KG1 (cell line): ENCODE measurements at places on chromosomes 4 and X.

GRCh38 chr4:69120870-69121269 is 24.6 kb downstream of the UGT2B7 start:
- DNase-seq = no peak

DNA sequence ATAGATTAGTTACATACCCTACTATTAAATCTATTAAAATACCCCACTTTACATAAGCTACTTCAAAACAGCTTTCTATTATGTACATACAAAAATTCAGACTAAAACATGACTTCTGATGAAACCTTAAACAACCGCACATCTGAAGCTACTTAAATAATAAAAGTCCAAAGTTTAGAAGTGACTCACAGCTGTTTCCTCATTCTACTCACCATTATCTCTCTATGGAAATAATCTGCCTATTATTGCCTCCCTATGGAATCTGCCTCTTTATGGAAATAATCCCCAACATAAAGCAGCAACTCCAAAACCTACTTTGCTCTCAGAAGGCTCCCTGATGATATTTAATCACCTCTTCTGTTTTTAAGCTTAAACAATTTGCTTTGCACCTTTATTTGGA is 15.7 kb upstream of the BANK1 start:
- no peak for DNase-seq

DNA sequence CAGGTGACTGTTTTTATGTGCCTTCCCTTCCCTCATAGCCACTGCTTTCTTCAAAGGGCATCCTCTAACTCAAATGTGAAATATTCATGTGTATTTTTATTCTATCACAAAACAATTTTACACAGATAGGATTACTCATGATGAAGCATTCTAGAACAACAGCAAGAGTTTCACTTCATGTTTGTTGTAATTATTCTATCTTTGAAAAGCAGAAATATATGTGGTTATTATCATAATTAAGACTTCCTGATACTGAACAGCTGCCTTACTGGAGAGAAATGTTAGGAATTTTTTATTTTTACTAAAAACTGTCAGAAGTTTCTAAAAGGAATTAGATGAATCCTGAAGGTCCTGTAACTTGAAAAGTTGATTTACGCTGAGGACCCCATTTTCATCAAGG is 229.1 kb downstream of the PALLD start:
- no peak for DNase-seq

GRCh38 chr4:156476359-156476758 is 495.2 kb downstream of the PDGFC start:
- DNase-seq = no peak

GRCh38 chr4:26893491-26893890 is 32.9 kb downstream of the STIM2 start:
- DNase-seq = no peak

GRCh38 chr4:110518889-110519490 is 43.0 kb downstream of the ENPEP start:
- DNase-seq = no peak

- DNase-seq = no peak
Observed at GRCh38 chr4:111650146-111650545, 495.1 kb upstream of the FAM241A start.

- DNase-seq = no peak
Observed at GRCh38 chr4:60605646-60606354, 594.3 kb upstream of the ADGRL3 start.

DNA sequence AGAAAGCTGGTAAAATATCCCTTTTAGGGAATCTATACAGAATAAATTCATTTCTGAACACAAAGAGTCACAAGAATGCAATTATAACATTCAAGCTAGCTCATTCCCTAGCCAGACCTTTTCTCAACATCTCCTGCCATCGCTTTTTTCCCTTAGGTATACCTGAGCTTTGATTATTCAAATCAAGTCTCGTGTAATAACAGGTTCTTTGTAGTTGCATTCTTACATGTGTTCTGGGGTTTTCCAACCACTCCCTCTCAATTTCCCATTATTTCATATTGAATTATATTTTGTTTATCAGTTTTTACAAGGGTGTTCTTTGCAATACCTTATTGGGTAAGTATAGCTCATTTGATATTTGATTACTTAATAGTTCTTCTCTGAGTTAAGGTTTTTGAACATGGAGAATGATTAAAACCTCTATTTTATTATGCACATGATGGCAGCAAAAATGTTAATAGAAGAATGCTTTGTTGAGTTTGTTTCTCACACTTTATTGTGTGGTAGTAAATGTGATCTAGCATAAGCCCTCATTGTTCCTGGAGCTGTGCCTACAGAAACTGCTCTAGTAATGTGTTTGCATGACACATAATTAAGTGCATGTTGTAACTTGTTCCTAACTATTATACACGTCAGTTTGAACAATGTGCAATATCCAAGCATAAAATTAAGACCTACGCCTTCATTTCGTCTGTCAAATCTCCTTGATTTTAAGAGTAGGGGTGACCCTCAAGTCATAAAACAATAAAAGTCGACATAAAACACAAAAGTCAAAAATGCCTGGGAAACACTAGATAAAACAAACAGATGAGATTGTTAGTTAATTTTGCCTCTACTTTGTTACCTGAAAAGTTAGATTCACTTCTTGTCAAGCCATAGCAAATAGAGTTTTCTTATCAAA is 124.0 kb upstream of the POF1B start:
- no peak for DNase-seq

DNA sequence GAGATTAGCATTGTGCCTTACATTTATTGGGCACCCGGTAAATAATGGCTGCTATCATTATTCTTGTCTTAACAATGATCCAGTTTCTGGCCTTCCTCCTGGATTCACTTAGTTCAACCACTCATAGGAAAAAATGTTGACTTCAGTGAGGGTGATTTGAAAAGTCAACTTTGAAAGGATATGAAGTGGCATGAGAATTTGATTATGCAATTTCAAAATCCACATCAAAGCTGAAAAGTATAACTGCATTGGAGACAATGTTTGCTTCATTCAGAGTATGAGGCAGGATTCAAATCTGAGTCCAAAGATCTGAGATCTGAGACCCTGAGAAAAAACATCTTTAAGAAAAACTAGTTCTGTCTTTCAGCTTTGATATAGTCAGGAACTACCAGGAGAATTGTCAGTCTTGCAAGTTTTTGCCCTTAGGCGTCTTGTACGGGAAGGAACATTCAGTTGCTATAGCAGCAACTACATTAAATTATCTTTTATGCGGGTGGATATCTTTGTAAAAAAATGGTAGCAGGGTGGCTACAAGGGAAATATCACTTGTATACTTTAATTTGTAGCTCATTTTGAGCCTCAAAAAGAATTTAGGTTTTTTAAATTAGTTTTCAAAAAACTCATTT is 587.5 kb upstream of the LCORL start:
- DNase-seq = no peak

DNA sequence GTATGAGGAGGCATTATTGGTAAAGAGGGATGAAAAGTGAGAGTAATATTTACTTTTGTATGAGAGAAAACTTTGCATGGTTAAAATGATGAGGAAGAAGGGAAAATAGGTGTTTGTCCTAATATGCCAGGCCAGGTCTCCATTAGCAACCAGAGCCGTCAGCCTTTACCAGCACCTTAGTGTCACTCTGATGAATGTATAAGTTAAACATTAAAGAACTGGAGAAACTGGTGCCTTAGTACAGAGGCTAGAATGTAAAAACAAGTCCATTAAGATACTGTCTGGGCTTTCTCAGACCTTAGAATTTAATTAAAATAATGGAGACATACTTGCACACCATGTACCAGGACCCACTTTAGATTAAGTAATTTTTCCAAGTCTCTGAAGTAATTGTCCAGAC is 222.3 kb downstream of the FAM47A start:
- DNase-seq = no peak

DNA sequence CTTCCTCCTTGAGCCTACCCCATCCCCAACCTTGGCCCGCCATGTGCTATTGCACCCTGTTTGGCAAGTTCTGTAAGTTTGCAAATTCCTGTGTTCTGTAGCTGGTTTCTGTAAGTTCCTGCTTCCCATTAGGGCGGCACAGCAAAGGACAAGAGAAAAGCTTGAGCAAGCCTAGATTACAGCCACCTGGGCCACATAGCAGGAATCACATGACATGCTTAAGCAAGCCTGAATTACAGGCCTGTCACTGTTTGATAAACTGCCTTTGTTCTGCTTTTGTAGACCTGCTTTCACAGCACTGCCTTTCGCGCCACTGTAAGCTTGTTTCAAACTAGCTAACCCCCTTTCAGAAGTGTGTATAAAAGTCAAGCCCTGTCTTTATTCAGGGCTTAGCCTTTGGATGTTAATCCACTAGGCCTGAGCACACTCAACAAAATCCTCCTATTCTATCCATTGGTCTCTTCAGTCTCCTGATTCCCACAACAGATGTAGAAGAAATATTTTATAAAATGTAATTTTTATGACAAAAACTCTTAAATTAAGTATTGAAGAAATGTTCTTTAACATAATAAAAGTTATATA is 906.8 kb upstream of the NDST4 start:
- DNase-seq = no peak

GRCh38 chr4:87134122-87134521 is 86.3 kb downstream of the KLHL8 start:
- DNase-seq = no peak

- DNase-seq = no peak
Observed at GRCh38 chrX:9110808-9111207, 76.9 kb upstream of the FAM9B start.

DNA sequence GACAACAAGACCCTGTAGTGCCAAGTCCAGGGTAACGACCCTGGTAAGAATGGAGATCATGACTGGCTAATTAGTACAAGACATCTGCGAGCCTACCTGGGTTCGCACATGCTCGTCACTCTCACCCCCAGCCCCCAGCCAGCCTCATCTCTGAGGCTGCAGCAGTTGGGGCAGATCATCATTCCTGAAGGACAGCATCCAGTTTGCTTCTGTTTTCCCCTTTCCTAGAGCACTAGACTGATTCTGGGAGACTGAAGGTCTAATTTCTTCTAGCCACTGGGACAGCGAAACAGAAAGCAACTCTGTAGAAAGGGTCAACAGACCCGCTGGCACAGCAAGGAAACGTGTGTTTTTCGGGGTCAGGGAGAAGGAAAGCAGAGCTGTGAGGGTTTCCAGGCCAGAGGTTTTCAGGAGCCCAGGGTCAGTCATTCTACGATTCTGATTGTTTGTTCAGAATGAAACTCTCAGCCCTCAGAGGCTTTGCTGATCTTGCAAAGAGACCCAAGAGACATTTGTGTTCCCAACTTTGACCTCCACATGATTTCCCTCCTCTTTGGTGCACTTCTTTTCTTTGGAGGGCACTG is 343.1 kb upstream of the NOCT start:
- DNase-seq = no peak

DNA sequence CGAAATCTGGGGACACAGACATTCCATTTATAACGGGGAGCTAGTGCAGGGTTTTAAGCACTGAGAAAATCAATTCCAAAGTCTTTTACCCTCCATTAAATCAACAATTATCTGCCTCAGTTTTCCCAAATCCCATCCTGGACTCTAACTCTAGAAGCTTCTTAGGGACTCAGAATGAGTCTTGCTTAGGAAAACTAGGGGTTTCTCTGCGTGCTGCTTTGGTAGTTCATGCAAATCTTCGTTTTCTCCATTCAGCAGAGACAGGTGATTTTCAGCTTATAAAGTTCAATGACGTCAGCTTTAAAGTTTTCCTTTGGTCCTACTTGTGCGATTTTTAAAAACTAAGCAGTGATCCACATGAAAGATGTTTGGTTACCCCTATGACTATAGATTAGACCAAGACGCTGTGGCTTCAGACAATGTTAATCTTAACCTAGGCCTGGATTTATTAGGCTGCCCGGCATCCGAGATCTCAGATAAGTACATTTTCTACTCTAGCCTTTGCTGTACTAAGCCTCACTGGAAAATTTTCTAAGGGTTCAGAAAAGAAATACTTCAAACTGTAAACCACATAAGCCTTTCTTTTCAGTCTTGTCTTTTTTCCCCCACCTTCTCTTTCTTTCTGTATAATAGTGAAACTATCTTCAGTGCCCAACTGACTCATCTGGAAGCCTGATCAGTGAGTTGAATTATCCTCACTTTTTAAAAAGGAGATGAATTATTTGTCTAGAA is 121.4 kb upstream of the GATB start:
- DNase-seq = no peak

DNA sequence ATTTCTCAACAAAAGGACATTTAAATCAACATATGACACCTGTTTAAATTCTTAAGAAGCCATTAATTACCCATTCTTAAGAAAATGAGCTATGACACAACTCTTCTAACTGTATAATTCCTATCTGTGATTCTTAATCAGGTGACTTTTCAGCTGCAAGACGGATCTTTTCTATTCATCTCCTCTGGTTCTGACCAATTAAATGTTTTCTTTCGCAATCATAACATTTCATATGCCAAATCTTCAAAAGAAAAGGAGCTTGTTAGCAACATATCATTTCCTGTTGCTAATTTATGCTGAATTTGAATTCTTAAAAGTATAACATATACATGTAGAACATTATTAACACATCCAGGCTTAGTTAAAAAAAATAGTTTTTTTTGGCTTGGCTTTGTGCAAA is 62.5 kb downstream of the SEL1L3 start:
- DNase-seq = no peak

- no peak for DNase-seq
Observed at GRCh38 chr4:180721356-180721755, 1521.8 kb upstream of the TENM3 start.

GRCh38 chrX:126485409-126485808 is 67.2 kb downstream of the DCAF12L1 start:
- DNase-seq = no peak

GRCh38 chr4:40283968-40284367 is 51.2 kb upstream of the CHRNA9 start:
- DNase-seq = no peak

- DNase-seq = no peak
Observed at GRCh38 chrX:82534086-82534597, 973.9 kb upstream of the POU3F4 start.

- DNase-seq = no peak
Observed at GRCh38 chr4:87342872-87343271, 20.2 kb upstream of the HSD17B13 start.

DNA sequence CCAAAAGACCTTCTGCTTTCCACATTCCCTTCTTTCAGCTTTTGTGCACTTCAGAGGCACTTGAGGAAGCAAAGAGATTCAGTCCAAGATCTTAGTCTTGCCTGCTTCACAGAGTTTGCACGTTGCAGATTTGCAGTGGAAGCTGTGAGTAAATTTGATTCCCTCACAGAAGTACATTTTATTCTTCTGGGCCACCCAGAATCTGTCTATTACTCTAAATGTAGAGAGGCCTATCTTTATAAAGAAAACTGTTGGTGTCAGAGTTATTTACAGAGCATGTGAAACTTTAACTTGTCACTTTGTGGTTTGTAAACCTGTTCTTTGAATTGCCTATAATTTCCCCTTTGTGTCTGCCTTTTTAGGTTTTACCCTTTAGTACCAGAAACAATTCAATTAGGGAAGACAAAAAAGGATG is 15.5 kb downstream of the SPRY1 start:
- DNase-seq = no peak
